Neural crest cell (in vitro differentiated cells): ENCODE measurements at places on chromosomes 1 and 21. TPM values are rescaled to one million over a fixed set of nuclear protein-coding genes. Genes with fewer than 3 reads are reported as not detected.

- H3K27me3 ChIP-seq = peaks cover 3% of the 10 kb centered on the region
- H3K27ac ChIP-seq = no peak overlapping the region
- no peak for DNase-seq
- H3K4me3 ChIP-seq = no peak overlapping the region
- peaks cover 5% of the 10 kb centered on the region for H3K36me3 ChIP-seq
These were observed 34.9 kb upstream of the TSNAX start for GRCh38 chr1:231493421-231494185.

- H3K36me3 ChIP-seq = no peaks in the 10 kb centered on the region
- H3K27me3 ChIP-seq = no peaks in the 10 kb centered on the region
- no peak overlapping the region for H3K27ac ChIP-seq
- H3K4me3 ChIP-seq = no peak overlapping the region
These were observed 36.7 kb downstream of the LGR6 start for GRCh38 chr1:202230061-202230938.

The CRP gene
- not detected in 2 replicates for total RNA-seq

DNA sequence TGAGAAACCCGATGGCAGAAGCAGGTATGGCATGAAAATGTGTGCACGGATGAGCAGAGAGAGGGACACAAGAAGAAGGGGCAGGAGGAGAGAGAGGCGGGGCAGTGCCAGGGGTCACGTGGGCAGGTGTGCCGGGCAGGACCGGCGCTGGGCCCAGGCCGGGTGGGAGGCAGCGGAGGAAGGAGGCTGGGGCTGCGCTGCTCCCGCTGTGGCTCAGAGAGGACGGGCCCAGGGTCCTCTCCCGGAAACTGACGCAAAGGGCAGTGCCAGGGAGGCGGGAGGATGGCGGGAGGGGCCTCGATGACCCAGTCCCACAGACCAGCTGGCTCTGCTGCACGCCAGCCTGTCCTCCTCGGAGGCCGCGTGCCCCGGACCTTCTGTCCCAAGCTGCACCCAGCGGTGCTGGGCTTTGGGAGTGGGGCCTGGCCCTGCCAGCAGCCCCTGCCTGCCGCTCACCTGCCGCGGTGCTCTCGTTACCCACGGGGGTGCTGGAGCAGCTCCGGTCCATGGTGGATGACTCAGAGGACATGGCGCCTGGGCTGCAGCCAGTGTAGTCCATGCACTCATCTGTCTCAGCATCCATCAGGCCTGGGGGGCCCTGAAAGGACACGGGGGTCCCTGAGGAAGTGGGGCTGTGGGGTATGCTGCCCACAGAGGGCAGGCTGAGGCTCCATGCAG, 153.9 kb downstream of the CASZ1 start:
- no peaks in the 10 kb centered on the region for H3K36me3 ChIP-seq
- H3K4me3 ChIP-seq = peak overlapping the region; percentile 27

- H3K4me3 ChIP-seq = no peak overlapping the region
- H3K27me3 ChIP-seq = peaks cover 15% of the 10 kb centered on the region
- DNase-seq = no peak
- H3K27ac ChIP-seq = no peak overlapping the region
These were observed 29.0 kb upstream of the CLDN14 start for GRCh38 chr21:36508948-36509347.
